ENCODE measurements at places on chromosomes 5 and 9.

DNA sequence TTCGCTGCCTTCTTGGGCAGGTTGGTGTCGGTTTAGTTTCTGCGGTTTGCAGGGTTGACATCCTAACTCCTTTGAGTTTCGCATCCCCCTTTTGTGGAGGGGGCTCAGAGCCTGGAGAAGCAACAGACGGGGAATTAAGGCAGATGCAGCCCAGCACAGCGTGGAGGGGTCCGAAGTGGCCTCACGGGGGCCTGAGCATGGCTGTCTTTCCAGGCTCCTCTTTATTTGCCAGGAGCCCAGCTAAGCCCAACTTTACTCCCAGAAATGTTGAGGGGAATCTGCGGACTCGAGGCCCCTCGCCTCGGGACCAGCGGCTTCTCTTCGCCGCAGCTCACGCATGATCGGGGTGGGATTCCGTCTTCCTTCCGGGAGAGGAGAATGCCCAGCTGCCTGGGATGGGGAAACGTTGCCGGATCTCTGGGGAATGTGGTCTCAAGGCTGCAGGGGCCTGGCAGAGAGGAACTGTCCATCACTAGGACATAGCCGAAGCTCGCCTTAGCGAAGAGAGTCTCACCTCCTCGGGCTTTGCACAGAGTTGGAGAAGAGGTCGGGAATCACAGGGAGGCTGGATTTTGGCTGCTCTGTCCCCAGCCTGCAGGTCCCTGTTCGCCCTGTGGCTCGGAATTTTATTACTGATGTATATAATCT is 1.3 kb downstream of the RAI14 start:
- H3K4me3 ChIP-seq, result peak overlapping the region; percentile 25
- H3K27me3 ChIP-seq, result no peaks in the 10 kb centered on the region
- peak; percentile 17 for DNase-seq
- H3K36me3 ChIP-seq, result no peaks in the 10 kb centered on the region
- peak overlapping the region; percentile 94 for H3K27ac ChIP-seq

DNA sequence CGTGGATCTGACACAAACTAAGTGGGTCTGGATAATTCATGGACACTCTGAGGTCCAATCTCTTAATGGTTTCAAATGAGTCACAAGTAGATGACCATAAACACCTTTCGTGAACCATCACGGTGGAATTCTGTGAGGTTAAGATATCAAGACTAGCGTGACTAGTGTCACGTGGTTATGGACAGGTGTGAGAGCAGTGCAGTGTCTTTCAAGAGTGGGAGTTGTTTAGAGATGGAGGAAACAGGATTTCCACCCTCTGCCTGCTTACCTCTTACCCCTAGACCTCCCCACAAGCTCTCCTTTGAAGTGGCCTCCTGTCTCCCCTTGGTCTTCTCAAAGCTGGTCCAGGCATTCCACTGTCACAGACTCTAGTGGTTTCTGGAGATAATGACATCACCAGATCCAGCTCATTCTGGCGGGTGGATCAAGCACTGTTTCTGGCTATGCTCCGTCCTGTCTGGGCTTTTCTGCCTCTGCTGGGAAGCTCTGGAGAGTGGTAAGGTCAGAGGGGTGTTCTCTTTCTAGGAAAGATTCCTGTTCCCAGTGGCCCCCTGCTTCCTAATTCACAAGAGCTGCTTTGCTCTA is 20.0 kb upstream of the ZNF782 start:
- H3K27me3 ChIP-seq, result peaks cover 7% of the 10 kb centered on the region
- H3K27ac ChIP-seq, result peak overlapping the region; percentile 99
- H3K36me3 ChIP-seq, result no peaks in the 10 kb centered on the region
- no peak overlapping the region for H3K4me3 ChIP-seq
- no peak for DNase-seq

DNA sequence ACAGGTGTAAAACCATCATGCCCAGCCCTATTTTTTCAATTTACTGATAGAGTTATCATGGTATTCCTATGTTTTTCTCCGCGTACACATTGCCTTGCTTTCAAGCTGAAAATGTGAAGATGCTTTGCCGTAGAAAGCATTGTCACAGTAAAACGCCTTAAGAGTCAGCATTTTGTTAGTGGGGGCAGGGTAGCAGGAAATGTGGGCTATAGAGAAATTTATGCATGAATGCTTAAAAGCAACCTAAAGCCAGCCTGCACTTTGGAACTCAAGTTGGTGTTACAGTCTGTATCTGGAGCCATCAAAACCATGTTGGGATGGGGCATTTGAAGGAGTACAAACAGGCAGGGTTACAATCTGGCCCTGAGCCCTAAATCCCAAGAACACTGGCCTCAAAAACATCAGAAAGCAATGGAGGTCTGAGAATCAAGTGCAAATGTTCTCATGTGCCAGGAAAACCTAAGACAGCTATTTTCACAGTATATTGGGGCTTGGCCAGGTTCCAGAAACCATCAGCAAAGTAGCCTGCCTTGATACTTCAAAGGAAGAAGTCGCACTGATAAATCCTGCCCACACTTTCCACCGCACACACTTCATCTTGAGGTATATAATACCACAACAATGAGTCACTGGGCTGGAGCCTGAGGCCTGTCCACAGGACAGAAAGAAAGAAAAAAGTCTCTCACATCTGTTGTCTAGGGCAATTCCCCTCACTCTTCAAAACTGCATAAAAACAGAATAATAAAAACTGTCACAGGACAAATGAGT is 313.8 kb downstream of the ENC1 start:
- peaks cover 11% of the 10 kb centered on the region for H3K4me1 ChIP-seq
- no peaks in the 10 kb centered on the region for H3K36me3 ChIP-seq
- DNase-seq, result no peak
- peak overlapping the region; percentile 75 for H3K27ac ChIP-seq

DNA sequence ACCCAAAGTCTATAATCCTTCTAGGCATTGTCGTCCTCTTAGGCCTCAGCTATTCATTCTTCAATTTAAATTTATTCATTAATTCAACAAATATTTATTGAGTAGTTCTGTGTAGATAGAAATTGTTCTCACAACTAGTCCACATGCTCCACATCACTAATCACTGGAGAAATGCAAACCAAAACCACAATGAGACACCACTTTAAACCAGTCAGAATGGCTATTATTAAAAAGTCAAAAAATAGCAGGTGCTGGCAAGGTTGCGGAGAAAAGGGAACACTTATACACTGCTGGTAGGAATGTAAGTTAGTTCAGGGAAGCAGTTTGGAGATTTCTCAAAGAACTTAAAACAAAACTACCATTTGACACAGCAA is 51.1 kb upstream of the TNFSF15 start:
- H3K4me1 ChIP-seq, result no peaks in the 10 kb centered on the region
- H3K27me3 ChIP-seq, result no peaks in the 10 kb centered on the region
- H3K27ac ChIP-seq, result no peak overlapping the region
- H3K4me3 ChIP-seq, result no peak overlapping the region
- no peaks in the 10 kb centered on the region for H3K36me3 ChIP-seq

GRCh38 chr5:171715551-171715950 is 70.1 kb upstream of the SMIM23 start:
- H3K4me1 ChIP-seq, result no peaks in the 10 kb centered on the region
- no peaks in the 10 kb centered on the region for H3K27me3 ChIP-seq
- no peak overlapping the region for H3K27ac ChIP-seq

- DNase-seq, result no peak
- H3K27ac ChIP-seq, result no peak overlapping the region
- H3K4me1 ChIP-seq, result no peaks in the 10 kb centered on the region
- no peak overlapping the region for H3K4me3 ChIP-seq
- no peaks in the 10 kb centered on the region for H3K36me3 ChIP-seq
These were observed 45.1 kb downstream of the IL31RA start for GRCh38 chr5:55896238-55896637.

GRCh38 chr5:74153255-74153790 is 487.2 kb downstream of the ENC1 start:
- H3K36me3 ChIP-seq, result no peaks in the 10 kb centered on the region
- H3K4me1 ChIP-seq, result peaks cover 5% of the 10 kb centered on the region
- H3K4me3 ChIP-seq, result no peak overlapping the region
- no peak for DNase-seq
- H3K27me3 ChIP-seq, result no peaks in the 10 kb centered on the region

- DNase-seq, result no peak
- H3K4me3 ChIP-seq, result no peak overlapping the region
- no peak overlapping the region for H3K27ac ChIP-seq
- peaks cover 10% of the 10 kb centered on the region for H3K4me1 ChIP-seq
These were observed 33.6 kb upstream of the NSMF start for GRCh38 chr9:137492464-137493363.

GRCh38 chr9:27151693-27152404 is 42.8 kb downstream of the TEK start:
- H3K36me3 ChIP-seq, result no peaks in the 10 kb centered on the region
- no peaks in the 10 kb centered on the region for H3K27me3 ChIP-seq
- H3K4me3 ChIP-seq, result no peak overlapping the region

DNA sequence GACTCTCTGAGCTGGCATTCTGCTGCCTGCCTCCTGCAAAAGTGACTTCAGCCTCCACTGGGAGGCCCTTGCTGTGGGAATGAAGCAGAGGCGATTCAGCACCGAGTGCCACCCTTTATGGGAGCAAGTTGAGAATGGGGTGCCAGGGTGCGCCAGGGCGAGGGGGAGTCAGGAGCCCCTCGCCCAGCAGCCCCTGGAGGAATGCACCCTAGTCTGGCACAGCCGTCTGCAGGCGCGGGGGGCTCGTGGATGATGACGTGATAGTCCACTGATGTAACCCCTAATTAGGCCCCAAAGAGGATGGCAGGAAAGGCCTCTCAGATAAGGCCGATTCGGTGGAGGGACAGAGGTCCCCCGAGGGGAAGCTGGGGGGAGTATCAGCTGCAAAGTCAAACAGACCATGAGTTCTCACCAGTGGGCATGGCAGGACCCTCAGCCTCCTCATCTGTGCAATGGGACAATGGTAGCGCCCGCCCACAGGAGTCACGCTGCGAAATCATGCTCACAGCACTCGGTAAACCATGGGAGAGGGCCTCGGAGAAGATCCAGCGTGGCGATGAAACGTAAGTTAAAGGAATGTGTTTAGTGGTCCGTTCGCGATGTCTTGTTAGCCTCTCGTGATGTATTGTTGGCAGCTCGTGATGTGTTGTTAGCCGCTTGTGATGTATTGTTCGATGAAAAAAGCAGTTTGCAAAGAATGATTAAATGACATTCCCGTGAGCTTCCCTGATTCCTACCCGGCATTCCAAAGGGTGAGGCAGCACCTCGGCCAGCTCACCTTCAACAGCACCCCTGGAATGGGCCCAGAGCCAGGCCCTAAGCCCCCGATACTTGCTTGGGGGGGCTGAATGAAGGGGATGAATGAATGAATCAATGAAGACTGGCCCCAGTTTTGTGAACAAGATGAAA is 49.7 kb upstream of the NOTCH1 start:
- H3K4me3 ChIP-seq, result no peak overlapping the region
- no peak for DNase-seq
- H3K4me1 ChIP-seq, result peaks cover 19% of the 10 kb centered on the region
- H3K27ac ChIP-seq, result no peak overlapping the region

DNA sequence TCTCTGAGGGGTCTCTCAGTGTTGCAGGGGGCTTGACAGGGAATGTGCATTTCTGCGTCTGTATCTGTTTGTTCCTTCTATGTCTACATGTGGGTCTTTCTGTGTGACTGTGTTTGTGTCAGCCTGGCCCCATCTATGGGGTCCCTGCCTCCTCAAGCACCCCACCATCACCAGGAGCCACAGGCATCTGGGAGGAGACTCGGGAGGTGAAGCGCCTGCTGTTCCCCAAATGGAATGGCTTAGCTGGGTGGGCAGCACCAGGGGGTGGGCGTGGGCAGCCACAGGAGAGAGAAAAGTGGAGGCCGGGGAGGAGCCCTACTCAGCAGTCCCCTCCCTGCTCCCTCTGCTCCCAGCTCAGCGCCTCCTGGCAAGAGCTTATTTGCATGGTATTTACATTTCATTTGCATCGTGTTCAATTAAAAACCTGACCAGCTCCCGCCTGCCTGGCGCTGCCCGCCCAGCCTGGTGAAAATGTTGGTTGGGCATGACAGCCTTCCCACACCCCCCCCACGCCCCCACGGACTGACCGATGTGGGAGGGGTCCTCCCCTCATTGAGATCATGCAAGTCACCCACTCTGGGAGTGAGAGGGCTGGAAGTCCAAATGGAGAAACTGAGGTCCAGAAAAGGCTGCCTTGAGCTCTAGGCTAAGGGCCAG is 50.5 kb downstream of the CXXC5 start:
- peaks cover 65% of the 10 kb centered on the region for H3K4me1 ChIP-seq
- DNase-seq, result peak; percentile 90
- no peaks in the 10 kb centered on the region for H3K27me3 ChIP-seq
- H3K36me3 ChIP-seq, result no peaks in the 10 kb centered on the region
- H3K4me3 ChIP-seq, result no peak overlapping the region

DNA sequence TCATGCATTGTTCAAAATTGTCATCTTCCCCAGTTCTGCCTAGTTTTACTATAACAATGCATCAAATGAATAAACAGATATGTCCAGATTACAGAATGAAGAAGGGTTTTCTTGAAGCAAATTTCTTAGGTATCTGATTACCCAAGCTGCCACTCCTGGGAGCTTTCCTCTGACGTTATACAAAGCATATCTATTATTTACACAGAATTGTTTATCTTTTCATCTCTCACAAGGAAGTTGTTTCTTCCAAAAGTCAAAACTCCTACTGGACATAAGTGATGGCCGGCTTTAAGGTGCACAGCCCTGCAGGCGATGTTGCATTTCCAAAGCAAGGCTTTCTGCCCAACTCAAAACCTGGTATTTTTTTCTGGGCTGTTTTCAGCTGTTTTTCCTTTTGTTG is 73.4 kb upstream of the ANKH start:
- no peaks in the 10 kb centered on the region for H3K27me3 ChIP-seq
- H3K4me1 ChIP-seq, result no peaks in the 10 kb centered on the region
- H3K4me3 ChIP-seq, result no peak overlapping the region
- H3K36me3 ChIP-seq, result no peaks in the 10 kb centered on the region

- no peaks in the 10 kb centered on the region for H3K27me3 ChIP-seq
- H3K4me3 ChIP-seq, result no peak overlapping the region
- H3K27ac ChIP-seq, result no peak overlapping the region
- H3K36me3 ChIP-seq, result no peaks in the 10 kb centered on the region
These were observed 27.4 kb downstream of the SNX30 start for GRCh38 chr9:112777914-112778313.

GRCh38 chr9:86563936-86564335 is 209.7 kb upstream of the TUT7 start:
- H3K36me3 ChIP-seq, result no peaks in the 10 kb centered on the region
- H3K27me3 ChIP-seq, result no peaks in the 10 kb centered on the region
- H3K27ac ChIP-seq, result no peak overlapping the region
- H3K4me3 ChIP-seq, result no peak overlapping the region
- no peak for DNase-seq

- no peak for DNase-seq
- no peaks in the 10 kb centered on the region for H3K36me3 ChIP-seq
- no peaks in the 10 kb centered on the region for H3K4me1 ChIP-seq
- H3K27ac ChIP-seq, result no peak overlapping the region
- H3K4me3 ChIP-seq, result no peak overlapping the region
These were observed 21.0 kb upstream of the TAF11L2 start for GRCh38 chr5:17477043-17477442.
